ENCODE measurements at places on chromosomes 1 and 21.

DNA sequence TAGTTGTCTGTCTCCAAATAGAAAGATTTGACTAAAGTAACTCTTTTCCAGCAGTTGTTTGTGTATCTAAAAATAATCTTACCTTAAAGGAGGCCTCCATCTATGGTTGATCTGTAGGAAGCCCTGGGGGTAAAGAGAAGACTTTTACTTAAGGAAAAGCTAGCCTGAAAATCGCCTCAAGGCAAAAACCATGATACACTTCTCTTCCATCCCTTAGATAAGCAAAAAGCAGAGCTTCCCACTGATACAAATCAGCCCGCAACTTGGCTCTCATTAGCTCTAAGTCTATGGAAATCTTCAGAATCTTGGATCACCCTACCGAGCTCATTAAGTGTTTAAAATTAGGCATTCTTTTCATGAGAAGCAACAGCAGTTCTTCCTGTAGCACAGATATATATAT is 576.9 kb upstream of the PTBP2 start:
- no peak for DNase-seq

DNA sequence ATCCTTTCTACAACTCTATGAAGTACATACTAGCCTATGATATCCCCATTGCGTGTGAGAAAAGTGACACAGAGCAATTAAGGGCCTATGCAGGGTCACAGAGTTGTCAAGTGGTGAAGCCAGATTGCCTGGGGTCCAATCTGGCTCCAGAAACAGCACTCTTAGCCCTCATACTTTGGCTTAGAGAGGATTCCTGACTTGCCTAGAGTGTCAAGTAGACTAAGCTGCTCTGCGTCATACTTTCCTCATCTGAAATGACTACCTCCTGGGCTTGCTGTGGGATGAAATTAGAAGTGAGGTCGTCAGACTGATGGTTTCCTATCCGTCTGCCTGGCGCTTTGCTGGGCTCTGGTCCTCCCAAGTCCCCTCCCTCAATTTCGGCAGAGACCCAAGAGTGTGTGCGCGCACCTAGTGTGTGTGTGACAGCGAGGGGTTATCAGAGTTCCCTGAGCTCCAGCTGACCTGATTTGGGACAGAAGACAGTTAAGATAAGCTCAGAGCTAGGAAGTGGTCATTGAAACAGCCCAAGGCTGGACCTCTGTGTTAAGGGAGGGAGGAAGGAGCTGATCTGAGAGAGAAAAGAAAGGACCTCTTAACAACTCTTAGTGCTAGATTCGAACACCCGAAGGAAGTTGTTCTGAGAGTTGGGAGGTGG is 5.4 kb upstream of the NUAK2 start:
- no peak for DNase-seq

DNA sequence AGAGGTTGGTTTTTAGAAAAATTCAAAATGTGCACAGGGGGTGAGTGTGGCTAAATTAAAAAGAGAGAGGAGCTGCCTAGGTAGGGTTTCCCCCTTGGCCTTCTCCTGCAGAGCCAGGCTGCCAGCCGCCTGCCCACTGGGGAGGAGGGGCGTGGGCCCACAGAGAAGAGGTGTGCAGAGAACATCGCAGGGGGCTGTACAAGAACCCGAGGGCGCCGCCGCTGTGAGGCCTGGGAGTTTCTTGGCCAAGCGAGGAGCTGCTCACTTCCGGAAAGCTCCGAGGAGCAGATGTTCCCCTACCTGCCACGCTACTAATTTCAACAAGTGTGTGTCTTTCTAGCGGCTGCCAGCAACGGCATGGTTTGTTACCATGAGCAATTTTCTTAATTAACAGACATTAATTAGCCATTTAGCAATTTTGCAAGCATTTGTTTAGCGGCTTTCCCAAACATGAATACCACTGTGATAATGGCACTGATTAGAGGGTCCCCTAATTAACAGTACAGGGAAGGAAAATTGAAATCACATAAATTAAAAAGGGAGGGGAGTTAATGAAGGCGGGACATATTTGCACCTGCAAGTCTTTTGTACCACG is 59.7 kb downstream of the MRPL37 start:
- no peak for DNase-seq

- no peak for DNase-seq
Observed at GRCh38 chr21:16468184-16468583, 738.4 kb downstream of the USP25 start.

GRCh38 chr1:64584479-64584878 is 114.5 kb downstream of the CACHD1 start:
- no peak for DNase-seq

- no peak for DNase-seq
Observed at GRCh38 chr1:164886101-164886500, 327.1 kb downstream of the PBX1 start.

DNA sequence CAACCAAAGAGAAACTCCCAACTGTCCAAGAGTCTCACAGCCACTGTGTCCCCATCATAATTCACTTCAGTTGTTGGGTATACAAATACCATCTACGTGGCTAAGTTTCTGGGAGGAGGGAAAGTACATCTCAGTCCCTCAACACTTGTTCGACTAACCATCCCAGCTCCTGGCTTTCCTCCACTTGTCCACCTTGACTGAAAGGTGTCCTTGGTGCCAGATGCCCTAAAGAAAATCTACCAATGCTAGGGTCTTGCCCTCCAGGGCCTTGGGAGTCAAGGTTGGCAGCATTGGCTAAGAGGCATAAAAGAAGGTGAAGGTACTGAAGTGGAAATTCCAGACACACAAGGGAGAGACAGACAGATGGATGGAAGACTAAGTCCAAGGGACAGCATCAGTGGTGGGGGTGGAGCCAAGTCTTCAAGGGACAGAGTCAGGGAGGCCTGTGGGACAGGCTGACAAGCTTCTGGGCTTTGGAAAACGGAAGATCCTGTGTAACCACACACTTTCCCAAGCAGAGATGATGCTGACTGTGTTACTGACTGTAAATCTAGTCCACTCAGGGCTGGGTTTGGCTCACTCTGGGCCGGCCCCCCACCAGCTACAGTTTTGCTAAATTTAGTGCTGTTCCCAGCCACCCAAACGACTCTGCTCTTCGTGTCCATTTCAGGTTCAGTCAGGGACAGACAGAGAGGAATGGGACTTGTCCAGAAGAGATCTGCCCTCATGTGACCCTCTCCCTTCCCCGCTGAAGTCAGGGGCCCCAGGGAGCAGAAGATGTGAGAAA is 60.1 kb downstream of the CD34 start:
- DNase-seq = no peak

DNA sequence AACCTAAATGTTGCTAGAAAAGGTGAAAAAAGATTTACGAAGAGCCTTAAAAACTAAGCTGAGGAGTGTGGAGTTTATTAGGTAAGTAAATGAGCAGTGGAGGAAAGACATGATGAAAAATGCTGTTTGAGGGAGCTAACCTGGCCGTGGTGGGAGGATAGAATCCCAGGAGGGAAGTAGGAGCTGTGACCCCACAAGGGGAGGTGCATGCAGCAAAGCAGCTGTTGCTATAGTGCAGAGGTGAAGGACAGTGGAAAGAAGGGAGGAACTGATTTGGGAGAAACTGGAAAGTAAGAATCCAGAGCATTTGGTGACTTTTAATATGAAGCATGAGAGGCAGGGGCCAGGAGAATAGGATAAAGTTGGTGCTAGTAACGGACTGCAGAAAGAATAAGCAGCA is 271.7 kb upstream of the ADGRL2 start:
- DNase-seq = no peak

DNA sequence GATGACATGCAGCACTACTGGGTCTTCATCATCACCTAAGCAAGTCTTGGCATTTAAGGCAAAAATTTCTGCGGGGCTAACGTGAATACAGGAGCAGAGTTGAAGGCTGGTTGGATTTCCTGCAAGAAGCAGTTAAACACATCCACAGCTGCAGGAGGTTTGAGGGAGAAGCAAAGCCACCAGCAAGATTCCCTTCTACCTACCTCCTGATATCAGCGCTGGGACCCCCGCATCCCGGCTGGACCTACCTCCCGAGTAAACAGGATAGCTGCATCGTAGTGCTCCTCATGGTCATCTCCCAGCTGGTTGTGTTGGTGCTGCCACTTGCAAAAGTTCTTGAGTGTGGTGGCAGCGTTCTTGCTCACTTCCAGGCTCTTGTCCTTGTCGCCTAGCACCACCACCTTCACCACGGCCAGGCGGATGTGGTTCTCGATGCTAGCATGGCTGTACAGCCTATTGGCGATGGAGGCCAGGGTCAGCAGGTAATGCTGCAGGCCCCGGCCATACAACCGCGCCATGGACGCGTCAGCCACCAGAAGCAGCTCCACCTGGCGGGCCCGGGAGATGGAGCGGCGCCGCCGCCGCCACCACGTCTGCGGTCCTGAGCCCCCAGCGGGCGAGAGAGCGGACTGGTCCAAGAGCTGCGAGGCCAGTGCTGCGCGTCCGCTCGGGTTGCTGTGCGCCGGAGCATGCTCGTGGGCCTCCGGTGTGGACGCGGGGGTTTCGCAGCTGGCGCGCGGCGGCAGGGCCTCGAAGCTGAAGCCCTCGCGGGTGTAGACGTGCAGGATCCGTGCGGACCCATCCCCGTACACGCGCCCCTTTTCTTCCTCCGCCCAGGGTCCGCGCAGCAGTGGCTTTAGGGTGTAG is 1.6 kb downstream of the ADAMTS5 start:
- no peak for DNase-seq

DNA sequence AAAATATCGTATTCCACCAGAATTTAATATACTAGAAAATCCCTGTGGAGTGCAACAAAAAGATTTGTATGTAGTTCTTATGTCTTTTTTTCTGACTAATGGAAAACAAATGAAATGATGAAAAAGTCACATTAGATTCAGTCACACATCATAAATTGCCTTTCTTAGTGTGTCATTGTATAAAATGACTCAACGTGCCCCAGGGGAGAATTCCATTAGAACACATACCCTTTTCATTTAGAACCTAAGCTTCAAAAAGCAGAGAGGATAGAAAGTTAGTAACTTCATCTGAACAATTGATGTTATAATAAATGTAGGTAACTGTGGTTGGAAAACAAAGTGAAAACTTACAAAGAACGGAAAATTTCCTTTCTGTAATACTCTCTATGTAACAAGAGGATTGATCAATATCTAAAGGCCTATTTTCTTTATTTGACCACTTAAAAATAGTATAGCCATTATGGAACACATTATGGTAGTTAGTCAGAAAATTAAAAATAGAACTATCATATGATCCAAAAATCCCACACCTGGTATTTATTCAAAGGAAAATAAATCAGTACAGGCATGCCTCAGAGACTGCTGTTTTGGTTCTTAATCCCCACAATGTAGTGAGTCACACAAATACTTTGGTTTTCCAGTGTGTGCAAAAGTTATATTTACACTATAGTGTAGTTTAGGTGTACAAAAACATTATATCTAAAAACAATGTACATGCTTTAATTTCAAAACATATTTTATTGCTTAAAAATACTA is 1016.1 kb downstream of the KCNT2 start:
- no peak for DNase-seq

- DNase-seq = no peak
Observed at GRCh38 chr21:15079269-15079668, 14.5 kb upstream of the NRIP1 start.

DNA sequence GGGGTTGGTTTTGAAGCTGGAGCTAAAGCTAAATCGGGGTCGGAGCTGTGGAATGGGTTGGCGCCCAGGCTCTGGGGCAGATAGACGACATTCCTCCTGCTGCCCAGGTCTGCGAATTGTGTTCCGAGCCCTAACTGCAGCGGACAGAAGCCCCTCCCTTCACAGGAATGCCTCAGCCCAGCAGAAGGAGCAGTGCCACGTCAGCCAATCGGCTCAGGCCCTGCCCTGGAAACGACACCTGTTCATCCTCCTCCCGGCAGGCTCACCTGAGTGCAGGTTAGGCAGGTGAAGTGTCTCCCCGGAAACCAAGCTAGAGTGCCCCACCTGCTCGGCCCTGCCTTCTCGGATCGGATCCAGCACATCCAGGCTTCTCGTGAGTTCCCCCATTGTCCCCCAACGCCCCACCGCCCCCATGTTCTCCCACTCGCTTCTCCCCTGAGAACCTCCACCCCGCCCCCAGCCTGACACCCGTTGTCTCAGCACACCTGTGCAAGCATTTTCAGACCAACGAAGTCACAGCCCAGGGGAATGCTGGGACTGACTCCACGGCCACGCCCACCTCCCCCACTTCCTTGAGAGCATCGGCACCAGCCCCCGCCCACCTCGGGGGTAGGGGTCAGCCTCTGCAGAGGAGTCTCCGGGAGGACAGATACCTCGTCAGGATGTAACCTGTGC is 775 bp downstream of the TMEM125 start:
- DNase-seq = no peak

GRCh38 chr1:168671782-168672181 is 57.2 kb downstream of the DPT start:
- DNase-seq = no peak

GRCh38 chr1:93434088-93434487 is 13.8 kb upstream of the FNBP1L start:
- DNase-seq = no peak

DNA sequence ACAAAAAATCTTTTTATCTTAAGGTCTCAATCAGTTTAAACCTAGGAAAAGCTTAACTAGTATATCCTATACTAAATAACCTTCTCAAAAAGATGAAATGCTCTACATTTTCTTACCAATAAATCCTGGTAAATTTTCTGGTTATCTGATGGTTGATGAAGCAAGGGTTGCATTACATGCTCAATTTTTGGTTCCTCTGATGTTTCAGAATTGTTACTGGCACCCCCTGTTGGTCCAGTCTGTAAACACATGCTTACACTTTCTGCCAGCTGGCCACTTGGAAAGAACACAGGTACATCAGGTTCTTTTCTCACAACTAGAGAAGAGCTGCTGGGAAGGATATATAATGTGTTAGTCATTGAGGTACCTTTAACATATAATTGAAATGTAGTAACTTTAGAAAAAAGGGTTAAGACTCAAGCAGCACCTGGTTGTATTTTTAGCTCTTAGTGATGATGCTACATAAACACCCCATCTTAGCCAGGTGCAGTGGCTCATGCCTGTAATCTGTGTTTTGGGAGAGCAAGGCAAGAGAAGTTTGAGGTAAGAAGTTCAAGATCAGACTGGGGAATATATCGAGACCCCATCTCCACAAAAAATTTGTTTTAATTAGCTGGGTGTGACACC is 30.9 kb upstream of the TAL1 start:
- no peak for DNase-seq

- DNase-seq = no peak
Observed at GRCh38 chr1:201405484-201405831, 6.3 kb upstream of the LAD1 start.

GRCh38 chr1:40383095-40383487 is 9.6 kb downstream of the SMAP2 start:
- DNase-seq = no peak

DNA sequence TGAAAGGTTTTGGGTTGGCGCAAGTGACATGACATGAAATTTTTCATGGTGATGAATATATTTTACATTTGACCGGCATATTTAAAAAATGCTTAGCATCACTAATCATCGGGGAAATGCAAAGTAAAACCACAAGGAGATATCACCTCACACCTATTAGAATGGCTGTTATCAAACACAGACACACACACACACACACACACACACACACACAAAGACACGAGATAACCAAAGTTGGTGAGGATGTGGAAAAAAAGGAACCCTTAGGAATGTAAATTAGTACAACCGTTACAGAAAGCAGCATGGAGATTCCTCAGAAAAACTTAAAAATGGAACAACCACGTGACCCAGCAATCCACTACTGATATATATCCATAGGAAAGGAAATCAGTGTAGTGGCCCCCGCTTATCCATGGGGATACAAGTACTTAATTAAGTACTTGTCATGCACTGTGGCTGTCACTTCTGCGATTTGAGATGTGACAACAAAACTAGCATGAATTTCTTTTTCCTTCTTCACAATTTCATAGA is 15.9 kb upstream of the PRELP start:
- DNase-seq = no peak

Measured in T-helper 2 cell (primary cell).